SJSA1 (cell line): ENCODE measurements at places on chromosomes 1 and 21.

DNA sequence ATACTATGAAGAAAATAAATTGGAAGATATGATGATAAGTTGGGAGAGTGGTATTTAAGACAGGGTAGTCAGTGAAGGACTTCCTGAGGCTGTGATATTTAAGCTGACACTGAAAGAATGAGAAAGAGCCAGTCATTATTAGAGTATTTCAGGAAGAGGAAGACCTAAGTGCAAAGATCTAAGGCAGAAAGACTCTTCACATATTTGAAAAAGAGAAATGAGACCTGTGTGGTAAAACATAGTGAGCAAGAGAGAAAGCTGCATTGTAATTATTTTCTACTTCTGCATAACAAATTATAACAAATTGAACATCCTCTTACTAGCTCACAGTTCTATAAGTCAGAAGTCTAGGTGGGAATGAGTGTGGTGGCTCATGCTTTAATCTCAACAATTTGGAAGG lies 34.6 kb upstream of the DOCK7 start:
- no peak for DNase-seq

DNA sequence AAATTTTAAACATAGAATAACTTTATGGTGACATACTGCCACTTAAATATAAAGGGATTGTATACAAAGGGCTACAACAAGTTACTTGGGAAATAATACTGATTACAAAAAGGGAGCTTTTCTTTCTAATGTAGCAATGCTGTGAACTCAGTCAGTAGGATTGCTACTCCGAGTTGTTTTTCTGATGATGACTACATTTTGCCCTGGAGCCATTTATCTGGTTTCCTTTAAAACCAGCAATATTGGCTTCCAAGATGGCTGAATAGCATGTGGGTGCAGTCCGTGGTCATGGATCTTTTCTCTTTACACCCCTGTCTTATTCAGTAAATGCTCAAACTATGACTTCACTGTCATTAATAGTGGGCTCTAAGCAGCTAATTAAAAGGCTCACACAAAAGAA lies 92.6 kb upstream of the NEK7 start:
- no peak for DNase-seq

DNA sequence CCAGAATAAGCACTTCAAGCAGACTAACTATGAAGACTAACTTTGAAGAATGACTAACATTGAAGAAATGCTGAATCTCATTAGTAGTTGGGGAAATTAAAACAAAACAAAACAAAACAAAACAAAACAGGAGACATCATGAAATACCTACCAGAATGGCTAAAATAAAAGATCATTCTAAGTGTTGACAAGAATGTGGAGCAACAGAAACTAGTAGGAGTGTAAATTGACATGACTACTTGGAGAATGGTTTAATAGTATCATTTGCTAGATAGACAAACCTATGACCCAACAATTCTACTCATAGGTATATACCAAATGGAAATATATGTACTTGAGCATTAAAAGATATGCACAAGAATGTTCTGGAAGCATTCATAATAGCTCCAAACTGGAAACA lies 18.9 kb upstream of the ZFP69B start:
- DNase-seq: no peak

- DNase-seq: no peak
Observed at GRCh38 chr1:60739729-60740128, 342.6 kb upstream of the NFIA start.

GRCh38 chr21:42659416-42660117 lies 6.1 kb downstream of the PDE9A start:
- DNase-seq: no peak
